ENCODE measurements at places on chromosomes 16 and 17. TPM values are rescaled to one million over a fixed set of nuclear protein-coding genes. Genes with fewer than 3 reads are reported as not detected.

DNA sequence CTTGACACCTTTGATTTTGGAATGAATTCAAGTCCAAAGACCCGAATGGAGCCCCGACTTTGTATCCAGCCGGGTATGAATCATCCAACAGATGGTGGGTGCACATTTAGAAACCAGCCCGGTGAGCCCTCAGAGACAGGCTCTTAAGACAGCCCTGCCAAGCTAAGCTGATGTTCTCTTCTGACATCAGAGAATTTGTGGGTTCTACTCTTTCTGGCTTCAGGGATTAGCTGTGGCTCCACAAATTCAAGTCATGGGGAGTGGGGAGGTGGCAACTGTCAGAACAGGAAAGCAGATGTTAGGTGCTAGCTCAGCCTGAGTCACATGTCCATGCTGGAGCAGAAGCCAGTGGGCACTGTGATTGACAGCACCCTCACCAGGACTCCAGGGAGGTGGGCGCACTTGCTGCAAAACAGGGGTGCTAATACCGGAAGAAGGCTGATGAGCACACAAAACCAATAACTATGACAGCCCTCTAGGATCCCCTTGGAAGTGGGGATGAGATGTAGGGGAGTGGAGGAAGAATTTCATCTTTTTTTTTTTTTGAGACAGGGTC lies 31.4 kb upstream of the XYLT2 start:
- DNase-seq, result no peak

Gene CCL8
- not detected for total RNA-seq

GRCh38 chr17:72219137-72219823 lies 98.5 kb downstream of the SOX9 start:
- no peak for DNase-seq

GRCh38 chr17:7363311-7363710 lies 8.4 kb downstream of the TMEM95 start:
- no peak for DNase-seq

DNA sequence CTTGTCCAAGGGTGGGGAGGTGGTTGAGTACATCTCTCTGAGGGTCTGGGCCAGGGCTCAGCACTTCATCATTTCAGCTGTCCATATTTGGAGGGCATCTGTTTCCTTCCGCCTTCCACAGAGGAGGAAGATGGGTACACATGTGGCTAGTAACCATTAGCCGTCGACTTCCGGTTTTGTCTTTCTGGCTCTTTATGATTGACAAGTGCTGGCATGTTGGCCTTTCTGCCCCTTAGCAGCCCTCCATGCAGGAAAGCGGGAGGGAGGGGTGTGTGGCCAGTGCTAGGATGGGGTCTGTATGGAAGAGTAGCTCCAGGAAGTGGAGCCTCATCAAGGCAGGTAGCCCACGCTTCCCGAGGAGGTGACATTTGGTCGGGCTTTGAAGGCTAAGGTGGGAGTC lies 69.6 kb downstream of the RAI1 start:
- no peak for DNase-seq

DNA sequence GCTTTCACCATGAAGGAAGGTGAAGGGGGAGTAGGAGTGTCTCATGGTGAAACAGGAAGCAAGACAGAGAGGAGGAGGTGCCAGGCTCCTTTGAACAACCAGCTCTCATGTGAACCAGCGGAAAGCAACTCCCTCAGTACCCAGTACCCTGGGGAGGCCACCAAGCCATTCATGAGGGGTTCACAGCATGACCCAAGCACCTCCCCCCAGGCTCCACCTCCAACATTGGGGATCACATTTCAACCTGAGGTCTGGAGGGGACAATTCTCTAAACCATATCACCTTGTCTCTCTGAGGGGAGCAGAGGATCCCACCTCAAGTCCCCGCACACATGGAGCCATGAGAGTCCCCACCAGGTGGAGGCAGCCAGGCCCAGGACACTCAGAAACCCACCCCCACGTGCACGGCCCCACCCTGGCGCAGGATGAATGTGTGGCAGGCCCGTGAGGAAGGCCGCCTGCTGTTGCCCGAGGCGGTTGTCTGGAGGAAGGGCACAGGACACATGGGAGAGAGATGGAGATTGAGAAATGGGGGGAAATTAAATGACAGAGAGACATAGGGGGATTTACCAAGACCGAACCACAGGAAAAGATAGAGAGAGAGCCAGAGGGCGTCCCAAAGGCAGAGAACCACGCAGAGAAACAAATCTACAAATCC lies 85.9 kb downstream of the TMEM132E start:
- DNase-seq, result no peak

Measured in mammary epithelial cell (primary cell).